ENCODE measurements at places on chromosomes 1 and 21. TPM values are rescaled to one million over a fixed set of nuclear protein-coding genes. Genes with fewer than 3 reads are reported as not detected.

The CNIH3 gene
- 3.0 TPM for total RNA-seq

The GIPC2 gene
- 2.7 TPM for total RNA-seq

The C4BPA gene
- total RNA-seq, result not detected

- no peak for DNase-seq
Measured at GRCh38 chr21:26506956-26507355, 66.1 kb downstream of the CYYR1 start.

DNA sequence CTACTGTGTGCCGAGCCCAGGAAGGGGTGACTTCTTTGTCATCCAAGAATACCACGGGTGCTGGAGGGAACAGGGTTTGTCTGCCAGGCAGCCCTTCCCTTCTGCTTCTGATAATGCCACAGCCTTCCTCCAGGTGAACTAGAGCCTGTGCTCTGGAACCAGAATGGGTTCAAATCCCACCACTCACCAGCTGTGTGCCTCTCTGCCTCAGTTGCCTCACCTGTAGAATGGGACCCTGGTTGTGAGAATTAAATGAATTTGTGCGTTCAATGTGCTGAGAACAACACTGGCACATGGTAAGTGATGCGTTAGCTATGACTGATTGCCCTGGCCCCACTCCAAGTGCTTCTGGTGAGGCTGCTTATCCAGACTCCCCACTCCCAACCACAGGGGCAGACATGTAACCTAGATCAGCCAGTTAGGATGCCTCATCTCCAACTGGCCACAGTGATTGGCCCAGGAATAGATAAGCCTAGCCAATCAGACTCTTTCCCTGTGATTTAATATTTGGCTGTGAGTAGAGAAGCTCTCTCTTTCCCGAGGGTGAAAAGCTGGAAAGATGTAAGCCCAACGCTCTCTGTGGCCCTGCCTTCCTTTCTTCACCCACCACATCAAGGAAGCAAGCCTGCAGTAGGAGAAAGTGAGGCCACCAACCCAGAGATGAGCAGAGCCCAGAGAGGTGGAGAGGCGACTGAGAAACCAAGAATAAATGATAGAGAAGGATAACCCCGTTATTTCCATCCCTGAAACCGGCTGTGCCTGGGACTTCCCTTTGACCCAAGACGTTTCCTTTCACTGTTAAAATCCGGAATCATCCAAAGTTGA lies 20.8 kb upstream of the LAPTM5 start:
- DNase-seq, result no peak

GRCh38 chr1:62746809-62747138 lies 37.2 kb upstream of the ATG4C start:
- no peak for DNase-seq

DNA sequence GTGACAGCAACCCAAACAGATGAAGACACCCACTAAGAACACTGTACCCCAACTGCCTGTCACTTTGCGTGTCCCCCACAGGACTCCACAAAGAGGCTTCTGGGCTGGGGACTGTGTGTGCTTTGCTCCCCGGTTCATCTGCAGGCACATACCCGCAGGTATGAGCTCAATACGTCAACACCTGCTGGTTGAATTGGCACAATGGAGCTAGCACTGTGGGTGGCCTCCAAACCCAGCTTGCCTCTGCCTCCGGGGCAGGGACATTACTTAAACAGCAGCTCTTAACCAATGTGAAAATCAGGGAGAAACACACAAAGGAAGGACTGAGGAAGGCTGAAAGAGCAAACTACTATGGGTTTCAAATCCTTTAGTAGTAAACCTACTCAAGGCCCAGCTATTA lies 140.2 kb upstream of the TIAM1 start:
- DNase-seq, result no peak
